ENCODE measurements at places on chromosomes 2 and 18. TPM values are rescaled to one million over a fixed set of nuclear protein-coding genes. Genes with fewer than 3 reads are reported as not detected.

Gene MDH1B
- total RNA-seq = 2.2 TPM

Gene RPS27A
- 641 TPM for total RNA-seq

Gene L3MBTL4
- total RNA-seq = 0.88 TPM

Gene SERPINB12
- not detected for total RNA-seq

Gene RAPGEF4
- total RNA-seq = 0.59 TPM

Gene VWA3B
- 0.59 TPM for total RNA-seq

Gene CD207
- not detected for total RNA-seq

Gene LYPD1
- total RNA-seq = 5.9 TPM

Gene RPRD1A
- total RNA-seq = 36.2 TPM

Gene CYRIA
- 1.8 TPM for total RNA-seq

All from osteoblast (primary cell).